ENCODE measurements at places on chromosomes 13 and 19.

- no peak for DNase-seq
Measured at GRCh38 chr19:47377208-47377701, 28.1 kb downstream of the DHX34 start.

- no peak for DNase-seq
Measured at GRCh38 chr13:40185414-40185813, 481.0 kb downstream of the FOXO1 start.

- DNase-seq, result no peak
Measured at GRCh38 chr13:34086281-34086680, 268.3 kb downstream of the RFC3 start.

DNA sequence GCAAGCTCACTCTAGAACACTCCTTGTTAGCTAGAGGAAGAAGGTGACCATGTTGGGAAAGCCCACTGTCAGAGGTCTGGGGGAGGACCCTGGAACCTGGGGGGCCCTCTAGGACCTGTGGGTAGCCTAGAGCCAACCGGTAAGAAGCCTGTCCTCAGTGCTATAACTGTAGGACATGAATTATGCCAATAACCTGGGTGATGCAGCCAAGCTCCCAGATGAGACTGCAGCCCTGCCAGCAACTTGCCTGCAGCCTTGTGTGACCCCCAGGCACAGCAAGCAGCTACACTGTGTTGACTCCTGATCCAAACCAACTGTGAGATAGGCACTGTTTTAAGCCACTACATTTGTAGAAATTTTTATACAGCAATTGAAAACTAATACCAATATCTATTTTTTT, 122.3 kb downstream of the MIPEP start:
- DNase-seq, result no peak

DNA sequence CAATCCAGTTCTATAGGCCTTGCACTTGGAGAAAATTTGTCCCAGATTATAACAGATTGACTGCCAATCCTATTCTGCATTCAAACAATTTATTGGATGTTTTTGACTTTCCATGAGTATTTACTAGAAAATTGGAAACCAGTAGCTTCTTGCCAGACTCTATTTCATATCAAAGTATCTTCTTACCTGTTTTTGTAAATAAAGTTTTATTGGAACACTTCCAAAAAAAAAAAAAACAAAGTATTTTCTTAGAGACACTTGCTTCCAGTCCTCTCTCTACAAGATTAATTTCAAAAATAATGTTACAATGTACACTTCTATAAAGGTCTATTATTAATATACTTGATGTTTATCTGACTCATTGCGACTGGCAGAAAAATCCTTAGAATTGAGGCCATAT, 209.2 kb upstream of the PCDH9 start:
- DNase-seq, result no peak

DNA sequence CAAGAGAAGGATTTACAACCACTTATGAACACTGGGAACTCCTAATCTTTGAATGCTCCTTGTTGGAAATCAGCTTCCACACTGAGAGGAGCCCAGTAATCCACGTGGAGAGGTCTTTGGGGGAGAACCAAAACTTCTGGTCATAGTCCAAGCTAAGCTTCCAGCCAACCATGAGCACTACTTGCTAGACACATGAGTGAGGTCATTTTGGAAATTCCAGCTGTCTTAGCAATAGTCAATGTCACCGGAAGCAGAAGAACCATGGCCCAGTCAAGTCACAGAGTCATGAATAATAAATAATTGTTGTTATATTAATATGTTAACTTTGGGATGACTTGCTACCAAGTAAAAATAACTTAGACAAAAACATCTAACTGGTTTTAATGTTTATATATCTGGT, 324.9 kb upstream of the SGCG start:
- DNase-seq, result no peak

GRCh38 chr19:17511724-17512573, 500 bp downstream of the PGLS start:
- DNase-seq, result no peak

- no peak for DNase-seq
Measured at GRCh38 chr13:52713894-52714293, 25.7 kb downstream of the CNMD start.

GRCh38 chr13:37869506-37869755, 141 bp downstream of the TRPC4 start:
- no peak for DNase-seq

GRCh38 chr19:5045956-5046338, 77.0 kb downstream of the KDM4B start:
- DNase-seq, result no peak

GRCh38 chr13:46578590-46578975, 25.6 kb downstream of the LRCH1 start:
- DNase-seq, result no peak

DNA sequence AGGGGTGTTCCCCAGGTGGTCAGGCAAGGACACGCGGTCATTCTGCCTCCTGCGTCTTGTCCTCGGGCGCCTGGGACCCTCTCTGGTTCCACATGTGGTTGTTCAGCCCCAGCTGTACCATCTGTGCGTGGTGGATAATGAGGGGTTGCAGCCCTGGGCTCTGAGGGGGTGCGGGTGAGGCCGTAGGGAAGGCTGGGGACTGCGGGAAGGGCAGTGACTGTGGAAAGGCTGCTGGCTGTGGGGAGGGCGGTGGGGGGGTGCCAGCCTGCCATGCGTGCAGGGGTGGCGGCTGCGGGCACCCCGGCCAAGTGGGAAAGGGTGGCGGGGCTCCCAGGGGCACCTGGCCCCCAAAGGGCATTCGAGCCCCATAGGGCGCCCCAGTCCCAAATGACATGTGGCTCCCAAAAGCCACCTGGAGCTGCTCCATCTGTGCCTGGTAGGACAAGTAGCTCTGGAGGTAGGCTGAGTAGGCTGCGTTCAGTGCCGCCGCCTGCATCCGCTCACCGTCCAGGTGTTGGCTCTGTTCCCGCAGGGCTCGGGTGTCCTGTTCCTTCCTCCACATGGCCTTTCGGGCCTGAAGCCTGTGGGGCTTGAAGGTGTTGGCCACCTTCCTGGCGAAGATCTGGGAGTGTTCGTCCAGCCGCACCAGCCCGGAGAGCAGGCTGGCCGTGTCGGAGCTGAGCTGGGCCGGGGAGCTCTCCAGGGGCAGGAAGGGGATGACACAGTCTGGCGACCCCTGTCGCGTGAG, 15.1 kb downstream of the TICAM1 start:
- DNase-seq, result no peak

DNA sequence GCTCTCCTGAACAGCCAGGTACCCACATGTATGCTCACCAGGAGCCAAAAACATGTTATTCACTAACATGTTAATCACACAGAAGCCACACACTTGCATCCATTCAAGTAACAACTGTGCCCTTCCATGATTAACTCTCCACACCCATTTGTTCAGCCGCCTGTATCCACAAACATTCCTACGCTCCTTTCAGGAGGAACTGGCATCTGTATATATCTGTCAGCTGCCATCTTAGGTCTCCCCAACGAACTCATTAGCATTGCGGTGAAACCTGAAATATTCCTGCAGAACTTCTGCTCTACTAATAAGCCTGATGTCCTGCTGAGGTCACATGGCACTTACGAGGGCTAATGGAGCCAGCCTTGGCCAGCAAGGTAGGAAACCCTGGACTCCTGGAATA, 33.0 kb downstream of the OLFM2 start:
- no peak for DNase-seq

GRCh38 chr13:97258801-97259200, 36.7 kb downstream of the MBNL2 start:
- no peak for DNase-seq

DNA sequence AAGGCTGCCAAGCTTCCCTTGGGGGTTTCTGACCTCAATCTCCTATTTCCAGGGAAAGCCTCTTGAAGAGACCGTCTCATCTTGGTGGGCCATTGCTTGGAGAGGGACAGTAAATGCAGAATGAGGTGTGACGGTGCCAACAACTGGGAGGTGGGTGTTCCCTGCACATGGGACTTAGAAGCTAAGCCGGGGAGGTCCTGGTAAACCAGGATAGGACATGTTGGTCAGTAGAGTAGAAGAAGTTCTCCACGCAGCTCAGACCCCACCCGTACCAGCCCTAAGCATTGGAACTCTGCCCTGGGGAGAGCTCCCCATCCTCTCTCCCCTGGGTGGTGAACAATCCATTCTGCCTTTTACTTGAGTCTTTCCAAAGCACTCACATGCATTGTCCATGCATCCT, 92.0 kb downstream of the SOX1 start:
- DNase-seq, result no peak

- no peak for DNase-seq
Measured at GRCh38 chr13:59587971-59588716, 575.6 kb downstream of the DIAPH3 start.

DNA sequence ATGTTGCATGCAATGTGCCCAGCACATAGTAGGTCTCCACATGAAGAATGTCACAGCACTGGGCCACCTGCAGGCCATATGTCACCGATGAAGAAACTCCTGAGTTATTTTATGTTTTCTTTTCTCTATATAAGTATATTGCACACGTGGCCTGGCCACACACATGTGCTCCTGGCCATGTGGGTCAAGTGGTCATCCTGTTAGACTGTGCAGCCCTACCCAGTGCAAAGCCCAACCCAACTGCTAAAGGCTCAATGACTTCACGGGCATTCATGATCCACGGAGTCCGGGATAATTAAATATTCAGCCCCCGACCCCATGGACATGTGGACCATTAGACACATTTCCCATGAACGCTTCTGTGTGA, 163.2 kb downstream of the TEX29 start:
- DNase-seq, result no peak
